ENCODE measurements at places on chromosomes 2 and 18.

GRCh38 chr2:187884003-187884402 lies 329.8 kb upstream of the TFPI start:
- DNase-seq: no peak

DNA sequence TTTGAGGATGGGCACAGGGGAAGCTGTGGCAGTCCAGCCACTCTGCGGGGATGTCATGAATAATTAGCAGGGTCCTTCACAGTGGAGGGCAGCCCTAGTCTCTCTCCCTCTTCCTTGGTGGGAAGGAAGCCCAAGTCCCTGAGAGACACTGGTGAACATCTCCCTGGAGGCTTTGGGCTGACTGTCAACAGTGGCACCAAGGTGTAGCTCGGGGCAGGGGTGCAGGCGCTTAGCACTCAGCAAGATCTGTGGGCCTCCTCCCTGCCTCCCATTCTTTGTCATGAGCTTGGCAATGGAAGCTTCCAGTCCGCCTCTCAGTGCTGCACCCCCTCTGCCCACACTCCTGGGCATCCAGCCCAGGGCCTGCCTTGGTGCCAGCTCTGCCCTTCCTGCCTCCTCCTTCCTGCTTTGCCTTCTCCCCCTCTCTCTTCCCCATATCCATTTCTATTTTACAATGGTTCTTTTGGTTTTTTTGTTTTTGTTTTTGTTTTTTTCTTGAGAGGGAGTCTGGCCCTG lies 59.4 kb downstream of the STEAP3 start:
- no peak for DNase-seq

DNA sequence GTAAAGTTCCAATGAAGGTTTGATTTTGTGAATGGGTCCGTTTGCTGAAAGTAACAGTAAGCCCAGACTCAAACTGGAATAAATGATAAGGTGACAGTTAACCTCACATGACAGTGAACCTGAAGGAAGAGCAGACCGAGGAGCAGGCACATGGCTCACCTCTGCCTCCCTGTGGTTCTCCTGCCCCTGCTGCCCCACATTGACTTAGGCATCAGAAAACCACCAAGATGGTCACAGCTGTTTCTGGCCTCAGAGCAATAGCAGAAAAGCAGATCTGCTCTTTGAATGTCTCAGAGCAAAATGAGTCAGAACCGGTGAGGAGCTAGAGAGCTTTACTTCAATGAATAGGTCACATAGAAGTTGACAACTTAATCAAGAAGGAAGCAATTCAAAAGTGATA lies 487.6 kb downstream of the METTL4 start:
- DNase-seq: no peak

GRCh38 chr2:30446602-30447148 lies 371 bp upstream of the LCLAT1 start:
- no peak for DNase-seq

DNA sequence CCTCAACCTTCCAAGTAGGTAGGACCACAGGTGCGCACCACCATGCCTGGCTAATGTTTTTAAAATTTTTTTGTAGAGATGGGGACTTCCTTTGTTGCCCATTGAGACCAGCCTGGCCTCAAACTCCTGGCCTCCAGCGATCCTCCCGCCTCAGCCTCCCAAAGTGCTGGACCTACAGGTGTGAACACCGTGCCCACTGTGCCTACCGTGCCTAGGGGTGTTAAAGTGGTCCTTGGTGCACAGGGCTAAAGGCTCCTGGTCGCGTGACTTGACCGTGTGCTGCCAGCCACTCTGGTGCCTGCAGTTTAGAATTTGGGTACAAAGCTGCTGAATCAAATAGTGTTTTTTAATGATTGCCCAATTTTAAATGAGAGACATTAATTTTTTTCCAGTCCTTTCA lies 51.0 kb upstream of the KCNG2 start:
- DNase-seq: no peak

GRCh38 chr2:214103276-214104001 lies 307.4 kb upstream of the VWC2L start:
- no peak for DNase-seq

DNA sequence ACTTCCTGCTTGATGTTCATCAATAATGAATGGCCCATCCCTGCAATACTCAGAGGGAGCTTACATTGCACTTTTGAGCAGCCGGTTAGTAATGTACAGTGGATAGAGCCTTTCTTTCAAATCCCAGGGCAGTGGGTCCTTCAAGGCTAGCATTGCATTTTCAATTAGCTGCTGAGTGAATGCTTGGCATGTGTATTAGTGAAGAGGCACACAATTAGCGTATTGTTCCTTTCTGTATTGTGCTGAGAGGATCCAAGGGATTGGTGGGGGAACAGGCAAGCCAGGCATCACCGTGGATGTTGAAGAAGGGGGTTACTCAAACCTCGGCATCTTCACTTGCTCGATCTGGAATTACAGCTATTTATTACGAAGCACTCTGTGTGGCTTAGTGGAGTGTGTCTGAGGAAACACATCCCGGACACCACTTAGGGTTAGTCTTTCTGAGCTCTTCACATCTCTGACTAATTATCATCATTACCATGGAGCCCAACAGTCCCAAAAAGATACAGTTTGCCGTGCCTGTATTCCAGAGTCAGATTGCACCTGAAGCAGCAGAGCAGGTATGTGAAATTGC lies at the start of gene PPP1R1C:
TSS of gene PPP1R1C (plus strand) at position 222 of the 574 bp plus-strand sequence. CDS start at position 480, 258 bp downstream.
- DNase-seq: no peak

DNA sequence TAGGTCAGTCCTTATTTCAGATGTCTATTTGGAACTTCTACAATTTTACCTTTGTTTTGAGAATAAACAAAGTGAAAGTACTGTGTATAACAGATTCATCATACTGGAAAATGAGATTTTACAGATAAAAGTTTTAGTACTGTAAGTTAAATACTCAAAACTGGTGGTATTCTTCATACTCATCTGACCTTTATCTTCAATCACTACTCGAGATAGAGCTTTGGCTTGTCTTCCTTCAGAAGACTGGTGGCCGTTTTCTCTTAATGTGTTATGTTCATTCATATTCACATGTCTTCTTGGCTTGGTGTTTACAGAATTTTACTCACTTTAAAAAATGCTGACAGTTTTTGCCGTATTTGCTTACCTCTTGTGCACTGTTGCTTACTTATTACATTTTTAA lies 2.1 kb downstream of the SPOPL start:
- no peak for DNase-seq

DNA sequence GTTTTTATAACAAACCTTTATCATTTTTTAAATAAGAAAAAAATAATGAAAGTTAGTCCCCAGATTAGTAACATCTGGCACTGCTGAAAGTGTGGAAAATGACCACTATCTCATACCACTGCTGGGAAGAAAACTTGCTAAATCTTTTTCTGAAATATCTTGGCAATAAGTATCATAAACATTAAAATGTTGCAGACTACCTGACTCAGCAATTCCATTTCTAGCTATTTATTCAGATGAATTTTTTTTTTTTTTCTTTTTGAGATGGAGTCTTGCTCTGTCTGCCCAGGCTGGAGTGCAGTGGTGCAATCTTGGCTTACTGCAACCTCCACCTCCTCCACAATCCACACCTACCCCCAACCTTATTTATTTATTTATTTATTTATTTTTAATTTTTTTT lies 35.3 kb upstream of the SOS1 start:
- DNase-seq: no peak

GRCh38 chr2:227179988-227180685 lies 15.7 kb downstream of the COL4A3 start:
- DNase-seq: no peak

GRCh38 chr2:168480356-168480755 lies 24.3 kb downstream of the CERS6 start:
- DNase-seq: no peak

DNA sequence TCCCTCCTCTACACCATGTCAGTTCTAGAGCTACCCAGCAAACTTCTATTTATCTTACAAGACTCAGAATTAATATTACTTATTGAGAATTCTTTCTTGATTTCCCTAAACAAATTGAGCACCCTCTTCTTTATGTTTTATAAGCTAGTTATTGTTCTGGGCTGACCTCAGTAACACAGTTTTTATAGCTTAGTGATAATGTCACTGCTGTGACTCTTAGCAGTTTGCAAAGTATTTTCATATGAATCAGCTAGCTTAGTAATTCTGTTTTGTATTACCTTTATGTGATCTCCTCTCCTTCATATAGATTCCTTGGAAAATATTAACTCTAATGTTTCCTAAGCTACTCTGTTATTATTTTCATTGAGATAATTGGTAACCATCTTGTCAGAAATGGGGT lies 114.9 kb downstream of the PMS1 start:
- DNase-seq: no peak

Data from amniotic stem cell (primary cell).